ENCODE measurements at places on chromosomes 1 and 21.

DNA sequence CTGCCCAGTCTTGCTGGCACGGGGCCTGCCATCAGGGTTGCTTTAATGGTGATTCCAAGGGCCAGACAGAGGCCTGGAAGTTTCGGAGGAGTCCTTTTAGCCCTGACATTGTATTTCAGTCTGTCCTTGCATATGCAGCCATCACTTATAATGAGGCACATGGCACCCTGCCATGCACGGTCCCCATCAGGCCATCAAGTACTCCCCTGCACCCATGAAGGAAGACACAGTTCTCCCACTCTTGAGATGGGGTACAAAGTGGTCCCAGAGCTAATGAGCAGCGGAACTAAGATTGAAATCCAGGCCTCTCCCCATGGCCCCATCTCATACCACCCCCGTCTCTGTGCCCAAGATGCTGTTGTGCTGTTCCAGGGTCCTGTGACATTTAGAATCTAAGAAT, 596.6 kb downstream of the PTPRU start:
- no peak for DNase-seq

- no peak for DNase-seq
These were observed 19.5 kb upstream of the PUM1 start for GRCh38 chr1:31084782-31085569.

- no peak for DNase-seq
These were observed 15.5 kb upstream of the JAK1 start for GRCh38 chr1:64981601-64982533.

DNA sequence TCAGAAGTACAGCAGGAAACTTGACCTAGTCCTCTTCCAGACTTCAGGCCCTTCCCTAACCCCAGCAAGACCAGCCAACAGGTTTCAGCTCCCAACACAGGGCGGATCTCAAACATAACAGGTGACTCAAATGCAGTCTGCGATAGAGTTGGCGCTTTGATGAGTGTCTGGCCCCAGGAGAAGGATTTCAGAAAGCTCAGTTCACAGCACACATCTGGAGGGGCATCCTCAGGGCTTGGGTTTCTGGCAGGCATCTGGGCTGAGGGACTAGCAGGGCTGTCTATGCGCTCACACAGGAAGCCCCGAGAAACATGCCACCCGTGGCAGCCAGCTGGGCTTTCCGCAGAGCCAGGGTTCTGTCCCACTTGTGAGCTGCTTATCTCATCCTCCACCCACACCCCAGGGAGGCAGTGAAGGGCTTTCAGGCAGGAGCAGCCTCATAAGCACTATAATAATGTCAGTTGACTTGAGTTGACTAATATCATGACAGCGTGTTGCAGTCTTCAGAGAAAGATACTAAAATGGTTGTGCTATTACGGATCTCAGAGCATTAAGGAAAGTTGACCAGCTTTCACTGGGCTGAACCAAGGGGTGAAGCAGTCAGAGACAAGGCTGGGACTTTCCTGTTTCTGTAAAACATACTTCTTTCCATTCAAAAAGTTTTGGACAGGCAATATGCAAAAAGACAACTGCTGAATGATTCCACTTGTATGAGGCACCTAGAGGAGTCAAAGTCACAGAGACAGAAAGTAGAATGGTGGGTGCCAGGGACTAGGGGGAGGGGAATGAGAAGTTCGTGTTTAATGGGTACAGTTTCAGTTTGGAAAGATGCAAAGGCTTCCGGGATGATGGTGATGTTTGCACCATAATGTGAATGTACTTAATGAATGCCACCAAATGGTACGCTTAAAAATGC, 233.0 kb upstream of the IRF2BP2 start:
- DNase-seq = no peak

DNA sequence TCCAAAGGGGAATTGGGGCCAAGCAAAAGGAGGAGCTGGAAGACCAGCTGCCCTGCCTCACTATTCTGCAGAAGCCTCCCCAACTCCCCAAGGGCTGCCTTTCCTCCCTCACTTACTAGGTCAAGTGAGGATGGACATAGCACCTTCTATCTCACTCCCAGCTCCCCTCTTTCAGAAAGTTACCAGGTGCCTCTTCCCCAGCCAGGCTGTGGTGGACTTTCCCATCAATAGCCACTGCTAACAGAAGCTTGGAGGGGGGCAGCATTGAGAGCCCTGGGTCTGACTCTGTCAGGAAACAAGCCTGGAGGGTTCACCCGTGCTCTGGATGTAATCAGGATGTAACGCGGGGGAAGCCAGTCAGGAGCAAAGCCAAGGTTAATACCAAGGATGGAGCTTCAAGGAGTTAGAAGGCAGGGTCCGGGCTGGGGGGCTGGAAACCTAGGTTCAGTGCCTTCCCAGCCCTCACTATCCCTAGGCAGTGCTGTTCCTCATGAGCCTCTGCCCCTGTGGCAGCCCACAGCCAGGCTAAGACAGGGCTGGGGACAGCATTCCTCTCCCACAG, 127.8 kb upstream of the NGF start:
- no peak for DNase-seq

DNA sequence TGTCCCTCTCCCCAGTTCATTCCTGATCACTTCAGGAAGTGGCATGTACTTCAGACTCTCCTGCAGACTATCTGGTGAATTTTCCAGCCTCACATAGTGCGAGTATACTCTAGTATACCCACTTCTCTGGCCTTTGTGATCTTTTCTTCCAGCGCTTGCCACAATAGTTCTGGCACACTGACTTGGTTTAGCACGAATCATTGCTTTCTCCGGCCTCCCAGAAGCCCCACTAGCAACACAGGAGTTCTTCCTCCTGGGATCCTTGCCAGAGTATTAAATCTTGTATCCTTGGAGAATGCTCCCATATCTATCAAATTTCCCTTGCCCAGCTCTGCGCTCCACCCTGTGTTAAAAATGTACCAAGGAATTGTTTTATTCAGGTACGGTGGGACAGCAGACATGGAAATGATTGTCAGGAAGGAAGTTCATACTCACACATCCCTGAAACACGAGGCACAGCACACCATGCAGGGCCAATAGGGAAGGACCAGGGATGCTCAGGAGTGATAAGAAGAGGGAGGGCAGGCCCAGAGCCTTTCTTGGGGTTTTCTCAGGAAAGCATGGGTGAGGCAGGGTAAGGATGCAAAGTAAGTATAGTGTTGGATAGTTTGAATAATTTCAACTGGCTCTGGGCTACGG, 136.7 kb downstream of the ADSS2 start:
- no peak for DNase-seq

DNA sequence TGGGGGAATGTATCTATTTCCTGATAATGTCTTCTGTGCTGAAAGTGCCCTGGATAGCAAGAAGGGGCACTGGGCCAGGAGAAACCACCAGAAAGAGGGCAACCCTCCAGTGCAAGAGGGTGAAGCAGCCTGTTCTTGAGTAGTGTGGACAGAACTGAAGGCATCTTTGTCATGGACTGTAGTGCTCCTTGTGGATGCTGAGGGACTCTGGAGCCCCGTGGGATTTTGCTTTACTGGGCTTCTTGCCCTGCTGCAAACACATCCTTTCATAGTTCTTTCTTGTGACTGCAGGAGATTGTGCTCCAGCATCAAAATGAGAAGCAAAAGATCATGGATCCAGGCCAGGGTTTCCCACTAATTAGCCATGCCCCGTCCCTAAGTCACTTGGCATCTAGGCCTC, 300.6 kb downstream of the ZNF326 start:
- DNase-seq = no peak

DNA sequence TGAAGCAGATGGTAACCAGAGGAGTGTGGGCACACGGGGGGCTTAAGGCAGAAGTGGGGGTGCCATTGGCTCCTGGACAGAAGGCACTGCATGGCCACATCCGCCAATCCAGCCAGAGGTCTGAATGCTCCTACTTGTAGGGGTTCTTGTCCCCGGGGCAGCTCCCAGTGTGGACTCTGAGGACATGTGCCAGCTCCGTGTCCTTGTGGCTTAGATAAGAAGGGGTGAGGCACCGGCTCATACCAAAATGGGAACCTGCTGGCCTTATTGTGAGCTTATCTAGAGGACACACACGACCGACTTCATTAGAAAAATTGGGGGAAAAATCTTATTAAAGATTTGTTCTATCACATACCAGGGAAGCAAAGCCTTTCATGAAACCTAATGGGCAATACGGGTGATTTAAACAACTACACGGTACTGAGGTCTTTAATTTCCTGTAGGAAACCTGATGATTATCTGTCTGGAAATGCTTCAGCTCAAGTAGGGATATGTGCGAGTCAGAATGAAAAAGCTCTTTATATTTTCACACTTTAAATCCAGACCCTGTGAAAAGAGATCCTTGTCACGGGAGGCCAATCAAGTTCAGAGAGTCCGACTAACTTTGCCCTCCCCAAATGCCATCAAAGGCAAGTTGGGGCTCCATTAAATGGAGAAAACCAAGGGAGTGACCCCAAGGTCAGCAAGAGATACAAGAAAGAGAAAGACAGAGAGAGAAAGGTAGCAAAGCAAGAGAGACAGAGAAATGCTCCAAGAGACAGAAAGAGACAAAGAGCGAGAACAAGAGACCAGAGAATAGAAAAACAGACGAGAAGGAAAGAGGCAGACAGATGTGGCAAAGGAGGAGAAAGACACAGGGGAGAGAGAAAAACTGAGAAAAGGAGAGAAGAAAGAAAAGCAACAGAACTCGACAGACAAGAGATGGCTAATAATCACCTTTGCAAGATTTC, 14.1 kb upstream of the KCNN3 start:
- no peak for DNase-seq

DNA sequence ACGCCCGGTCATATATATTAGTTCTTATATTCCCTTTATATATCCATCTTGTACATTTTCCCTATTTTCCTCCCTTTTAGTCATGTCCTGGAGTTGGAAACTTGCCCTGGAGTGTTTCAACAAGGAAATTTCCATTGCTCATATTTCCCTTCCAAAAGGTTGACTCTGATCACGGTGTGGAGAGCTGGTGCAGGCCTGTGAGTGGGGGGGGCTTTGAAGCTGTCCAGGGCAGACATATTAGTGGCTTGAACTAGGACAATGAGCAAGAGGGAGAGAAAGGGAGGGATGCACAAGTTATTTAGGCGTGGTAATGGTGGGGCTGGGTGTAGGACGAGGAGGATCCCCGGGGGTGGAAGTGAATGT, 30.4 kb upstream of the TMEM61 start:
- DNase-seq = no peak

DNA sequence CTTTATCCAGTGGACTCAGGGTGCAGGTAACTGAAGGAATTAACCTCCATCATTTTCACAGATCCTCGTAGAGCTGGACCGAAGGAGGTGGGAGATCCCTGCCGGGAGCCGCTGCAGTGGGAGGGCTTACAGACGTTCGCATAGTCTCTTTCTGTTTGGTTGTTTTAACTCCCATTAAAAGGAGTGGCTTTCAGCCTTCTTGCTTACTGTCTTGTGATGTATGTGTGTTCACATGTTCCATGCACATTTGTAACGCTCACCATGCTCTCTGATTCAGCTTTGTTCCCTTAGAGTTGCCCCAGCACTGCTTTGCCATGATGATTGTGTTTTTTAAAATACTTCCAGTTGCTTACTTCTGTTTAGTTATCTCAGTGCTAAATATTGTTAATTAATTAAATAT, 85.8 kb downstream of the ADARB1 start:
- DNase-seq = no peak

- DNase-seq = no peak
These were observed 32.7 kb downstream of the RIPK4 start for GRCh38 chr21:41733951-41734689.

DNA sequence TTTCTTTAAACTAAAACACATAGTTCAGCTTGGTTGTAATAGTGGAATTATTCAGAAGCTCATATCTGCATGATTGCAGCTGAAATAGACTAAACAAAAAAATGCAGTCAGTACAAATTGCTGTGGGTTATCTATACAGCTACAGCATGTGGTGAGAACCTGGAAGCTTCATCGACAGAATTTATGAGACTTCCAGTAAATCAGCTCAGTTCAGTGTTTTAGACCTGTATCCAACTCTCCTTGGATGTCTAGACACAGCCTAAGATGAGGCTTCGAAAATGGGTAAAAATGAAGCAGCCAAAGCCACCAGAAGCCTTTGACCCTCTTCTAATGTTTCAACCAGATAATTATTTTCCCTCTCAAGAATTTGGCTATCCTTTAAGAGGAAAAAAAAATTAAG, 127.1 kb upstream of the C1orf105 start:
- no peak for DNase-seq

- no peak for DNase-seq
These were observed 9.1 kb downstream of the ITGB2 start for GRCh38 chr21:44911384-44912157.

- no peak for DNase-seq
These were observed 11.2 kb upstream of the GSTM4 start for GRCh38 chr1:109644670-109645069.

- DNase-seq = no peak
These were observed 10.7 kb upstream of the ARHGEF11 start for GRCh38 chr1:157056269-157056668.

GRCh38 chr1:20511518-20512428, 3.8 kb upstream of the MUL1 start:
- no peak for DNase-seq

GRCh38 chr1:30909365-30910068, 959 bp upstream of the SDC3 start:
- DNase-seq = no peak

DNA sequence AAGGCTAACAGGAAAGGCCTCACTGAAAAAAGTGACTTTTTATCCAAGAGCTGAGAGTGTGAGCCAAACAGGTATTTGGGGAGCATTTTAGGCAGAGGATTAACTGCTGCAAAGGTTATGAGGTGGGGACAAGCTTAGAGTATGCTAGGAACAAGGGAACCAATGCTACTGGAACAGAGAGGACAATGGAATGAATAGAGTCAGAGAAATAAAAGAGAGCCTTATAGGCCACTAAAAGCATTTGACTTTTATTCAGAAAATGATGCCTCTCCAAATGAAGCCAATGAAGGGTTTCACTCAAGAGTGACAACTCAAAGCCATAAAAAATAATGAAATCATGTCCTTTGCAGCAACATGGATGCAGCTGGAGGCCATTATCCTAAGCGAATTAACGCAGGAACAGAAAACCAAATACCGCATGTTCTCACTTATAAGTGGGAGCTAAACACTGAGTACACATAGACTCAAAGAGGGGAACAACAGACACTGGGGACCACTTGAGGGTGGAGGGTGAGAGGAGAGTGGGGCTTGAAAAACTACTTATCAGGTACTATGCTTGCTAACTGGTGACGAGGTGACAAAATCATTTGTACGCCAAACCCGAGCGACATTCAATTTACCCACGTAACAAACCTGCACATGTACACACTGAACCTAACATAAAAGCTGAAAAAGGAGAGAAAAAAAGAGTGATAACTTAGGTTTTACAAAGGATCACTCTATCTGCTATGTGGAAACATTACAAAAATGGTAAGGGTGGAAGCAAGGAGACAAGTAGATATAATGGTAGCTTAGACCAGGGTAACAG, 11.1 kb downstream of the PTP4A2 start:
- DNase-seq = no peak

GRCh38 chr1:95233319-95233736, 682 bp upstream of the RWDD3 start:
- DNase-seq = no peak

DNA sequence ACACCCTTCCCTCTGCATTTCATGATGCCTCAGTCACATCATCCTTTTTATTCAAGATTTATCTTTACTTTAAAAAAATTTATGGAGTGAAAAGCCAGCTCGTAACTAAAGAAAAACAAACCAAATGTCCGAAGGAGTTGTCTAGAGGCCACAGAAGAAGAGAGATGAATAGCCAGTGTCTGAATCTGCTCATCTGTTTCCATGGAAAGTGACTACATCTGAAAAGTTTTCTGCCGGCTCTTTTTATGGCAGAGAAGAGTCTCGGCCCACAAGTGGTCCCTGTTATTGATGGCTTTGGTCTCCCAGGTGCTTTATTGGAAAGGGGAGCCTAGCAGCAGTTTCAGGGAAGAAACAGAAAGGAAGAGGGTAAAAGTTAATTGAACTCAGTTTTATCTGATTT, 5.6 kb downstream of the EVA1C start:
- no peak for DNase-seq

- no peak for DNase-seq
These were observed 45.2 kb downstream of the EDN2 start for GRCh38 chr1:41439234-41439633.
